ENCODE measurements at places on chromosomes 1 and 21. TPM values are rescaled to one million over a fixed set of nuclear protein-coding genes. Genes with fewer than 3 reads are reported as not detected.

Gene KRTAP13-2
- total RNA-seq: not detected

Gene CRYBG2
- total RNA-seq: 2.1 TPM

Gene NCF2
- 211 TPM for total RNA-seq

Gene LCE2C
- total RNA-seq: not detected

Gene TRABD2B
- 1.8 TPM for total RNA-seq

Gene CCDC30
- total RNA-seq: 10.2 TPM

Gene TPM3
- 334 TPM for total RNA-seq

Gene BRINP3
- total RNA-seq: 2.1 TPM

DNA sequence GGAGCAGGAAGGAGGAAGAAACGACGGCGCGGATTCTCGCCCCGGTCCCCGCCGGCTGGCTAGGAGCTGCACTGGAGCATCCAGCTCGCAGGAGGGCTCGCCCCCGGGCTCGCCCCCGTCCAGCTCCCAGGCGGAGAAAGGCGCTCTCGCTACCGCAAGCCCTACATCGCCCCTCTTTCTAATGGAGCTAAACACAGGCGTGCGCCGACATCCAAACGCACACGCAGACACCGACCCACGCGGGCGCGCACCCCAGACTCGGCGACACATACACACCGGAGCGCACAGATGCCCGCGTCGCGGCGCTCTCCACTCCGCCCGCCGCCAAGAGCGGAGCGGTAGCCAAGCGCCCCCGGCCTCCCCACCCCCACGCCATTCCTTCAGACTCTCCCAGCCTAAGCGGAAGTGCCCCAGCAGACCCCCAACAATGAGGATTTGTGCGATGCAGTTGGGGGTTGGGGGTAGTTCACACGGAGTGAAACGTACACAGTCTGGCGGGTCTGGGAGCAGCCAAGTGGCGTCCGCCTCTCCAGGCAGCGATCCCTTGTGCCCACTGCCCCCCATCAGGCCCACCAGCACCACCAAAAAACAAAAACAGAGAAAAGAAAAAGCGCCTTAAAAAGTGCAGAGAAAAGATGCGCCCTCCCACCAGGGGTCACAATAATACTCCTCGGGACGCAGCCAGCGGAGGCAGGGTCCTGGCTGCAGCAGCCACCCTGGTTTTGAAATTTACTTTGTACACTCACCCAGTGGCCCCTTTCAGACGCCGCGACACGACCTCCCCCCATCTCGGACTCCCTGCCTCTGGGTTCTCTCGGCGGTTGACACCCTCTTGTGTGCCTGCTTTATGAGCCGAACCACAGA, 1.4 kb downstream of the DAB1 start:
- no peak for DNase-seq

- DNase-seq: no peak
Measured at GRCh38 chr1:224124220-224124619, 10.3 kb downstream of the FBXO28 start.

GRCh38 chr1:1598720-1599029, 1.3 kb downstream of the FNDC10 start:
- no peak for DNase-seq

DNA sequence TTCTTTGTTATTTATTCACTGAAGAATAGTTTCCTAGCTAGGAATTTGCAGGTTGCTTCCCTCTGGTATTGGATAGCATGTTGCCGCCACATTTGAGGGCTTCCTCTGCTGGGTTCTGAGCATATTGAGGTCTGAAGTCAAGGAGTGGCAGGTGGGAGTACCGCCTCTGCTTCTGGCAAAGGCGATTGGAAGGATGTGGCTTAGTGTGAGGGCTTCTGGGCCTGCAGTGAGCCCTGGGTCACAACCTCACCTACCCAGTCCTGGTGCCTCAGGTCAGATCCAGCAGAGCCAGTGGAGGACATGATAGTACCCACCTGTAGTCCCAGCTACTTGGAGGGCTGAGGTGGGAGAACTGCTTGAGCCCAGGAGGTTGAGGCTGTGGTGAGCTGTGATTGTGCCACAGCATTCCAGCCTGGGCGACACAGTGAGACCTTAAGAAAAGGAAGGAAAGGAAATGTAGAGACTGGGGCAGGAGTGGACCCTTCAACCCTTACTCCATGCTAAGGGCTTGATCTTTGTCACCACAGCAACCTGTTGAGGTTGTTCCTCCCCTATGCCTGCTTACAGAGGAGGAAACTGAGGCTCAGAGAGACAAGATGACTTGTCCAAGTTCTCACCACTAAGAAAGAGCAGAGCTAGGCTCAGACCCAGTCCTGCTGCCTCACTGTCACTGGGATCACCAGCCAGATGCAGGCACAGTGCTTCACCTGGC, 22.8 kb downstream of the A3GALT2 start:
- DNase-seq: no peak

- DNase-seq: no peak
Measured at GRCh38 chr1:175765293-175765692, 21.9 kb upstream of the TNR start.

DNA sequence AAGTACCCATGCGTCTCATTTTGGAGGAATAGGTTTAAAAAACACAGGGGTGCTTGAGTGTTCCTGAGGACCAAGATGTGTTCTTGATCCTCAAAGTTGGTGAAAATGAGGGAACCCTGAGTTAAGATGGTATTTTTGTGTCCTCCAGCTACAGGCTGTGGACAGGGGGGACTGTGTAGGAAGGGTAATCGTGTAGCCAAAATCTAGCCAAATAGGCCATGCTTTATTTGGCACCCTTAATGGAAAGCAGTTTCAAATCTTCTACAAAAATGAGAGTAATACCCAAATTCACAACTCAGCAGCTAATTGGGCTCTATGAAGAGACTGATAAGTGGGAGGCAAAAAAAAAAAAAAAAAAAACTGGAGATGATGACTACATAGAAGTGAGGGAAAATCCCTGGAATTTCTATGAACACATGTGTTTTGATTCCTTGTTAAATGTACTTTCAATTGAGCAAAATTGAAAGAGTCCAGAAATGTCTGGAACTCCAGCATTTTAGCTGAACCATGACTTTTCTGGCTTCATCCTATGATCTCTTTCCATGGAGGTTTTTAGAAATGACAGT, 470 bp downstream of the HSD11B1 start:
- no peak for DNase-seq

DNA sequence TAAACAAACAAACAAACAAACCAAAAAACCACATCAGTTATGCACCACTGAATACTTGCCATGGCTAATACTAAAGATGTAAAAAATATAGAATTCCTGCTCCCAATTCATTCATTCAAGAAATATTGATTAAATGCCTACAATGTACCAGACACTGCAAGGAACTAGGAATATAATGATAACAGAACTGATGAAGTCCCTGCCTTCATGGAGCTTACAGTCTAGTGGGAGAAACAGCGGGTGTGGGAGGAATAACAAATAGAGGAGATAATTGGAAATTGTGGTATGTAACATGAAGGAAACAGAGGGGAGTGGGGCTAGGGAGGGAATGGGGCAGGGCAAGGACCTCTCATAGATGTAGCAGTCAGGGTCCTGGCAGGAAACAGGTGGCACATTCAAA, 58.6 kb upstream of the NBL1 start:
- no peak for DNase-seq

DNA sequence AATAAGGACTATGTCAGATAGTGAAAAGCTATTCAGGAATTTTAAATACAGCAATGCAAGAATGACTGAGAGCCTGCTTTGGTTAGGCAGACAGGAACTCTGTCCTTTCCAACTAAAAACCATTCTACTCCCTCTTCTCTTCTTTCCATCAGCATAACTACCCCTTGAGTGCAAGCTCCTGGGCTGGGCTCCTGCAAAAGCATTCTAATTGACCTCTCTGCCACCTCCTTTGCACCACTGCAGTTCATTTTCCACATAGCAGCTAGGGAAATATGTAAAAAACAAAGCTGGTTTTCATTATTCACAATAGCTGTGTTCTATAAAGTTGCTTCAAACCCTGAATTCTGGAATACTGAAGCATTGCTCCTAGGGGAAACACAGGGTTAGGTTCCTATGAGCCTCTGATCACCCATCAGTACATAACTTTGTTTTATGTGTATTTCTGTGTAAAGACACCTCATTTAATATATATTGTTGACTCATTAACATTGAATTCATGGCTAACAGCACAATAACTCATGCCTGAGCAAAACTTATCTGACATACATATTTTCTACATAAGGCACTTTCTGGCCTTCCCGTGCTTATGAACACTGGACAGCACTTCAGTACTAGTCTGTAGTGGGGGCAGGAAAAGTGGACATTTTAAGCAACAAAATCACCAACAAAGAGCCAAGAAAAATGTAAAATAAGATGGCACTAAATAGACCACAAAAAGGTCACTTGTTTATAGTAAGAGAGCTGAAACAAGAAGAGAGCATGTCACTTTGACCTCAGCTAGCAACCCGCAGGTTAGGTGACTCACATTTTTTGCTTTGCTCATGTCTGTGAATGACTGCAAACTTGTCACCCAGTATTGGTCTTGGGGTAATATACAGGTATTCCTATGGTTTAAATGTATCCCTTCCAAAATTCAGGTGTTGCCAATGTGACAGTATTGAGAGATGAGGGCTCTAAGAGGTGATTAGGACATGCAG, 57.9 kb upstream of the IRF2BP2 start:
- DNase-seq: no peak

DNA sequence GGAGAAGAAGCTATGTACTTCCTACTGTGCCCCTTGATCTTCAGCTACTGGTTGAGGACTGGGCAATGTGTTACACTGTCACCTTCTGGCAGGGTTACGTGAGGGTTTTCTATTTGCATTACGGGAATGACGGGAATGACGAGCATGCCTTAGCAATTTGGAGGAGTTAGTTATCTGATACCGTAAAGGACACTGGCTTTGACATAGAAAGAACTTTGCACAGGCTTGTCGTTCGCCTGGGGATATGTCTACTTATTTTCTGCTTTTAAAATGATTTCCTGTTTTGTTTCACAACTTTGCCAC, 19.8 kb upstream of the ACBD6 start:
- DNase-seq: no peak

GRCh38 chr21:21688889-21689288, 690.7 kb downstream of the NCAM2 start:
- no peak for DNase-seq

Measured in lower lobe of right lung (tissue), 2 donors.